Stimulated activated CD4-positive, alpha-beta T cell treated with anti-CD3 and anti-CD28 coated beads, Interleukin-12 subunit alpha, Interleukin-12 subunit beta, amount 100 ng/mL, for 48 hours (primary cell): ENCODE measurements at places on chromosomes 3 and 15.
A peak's percentile ranks its signal among the peaks of the same experiment; 100 is the strongest.

- no peak for DNase-seq
Measured at GRCh38 chr3:196686436-196686835, 25.6 kb downstream of the CEP19 start.

DNA sequence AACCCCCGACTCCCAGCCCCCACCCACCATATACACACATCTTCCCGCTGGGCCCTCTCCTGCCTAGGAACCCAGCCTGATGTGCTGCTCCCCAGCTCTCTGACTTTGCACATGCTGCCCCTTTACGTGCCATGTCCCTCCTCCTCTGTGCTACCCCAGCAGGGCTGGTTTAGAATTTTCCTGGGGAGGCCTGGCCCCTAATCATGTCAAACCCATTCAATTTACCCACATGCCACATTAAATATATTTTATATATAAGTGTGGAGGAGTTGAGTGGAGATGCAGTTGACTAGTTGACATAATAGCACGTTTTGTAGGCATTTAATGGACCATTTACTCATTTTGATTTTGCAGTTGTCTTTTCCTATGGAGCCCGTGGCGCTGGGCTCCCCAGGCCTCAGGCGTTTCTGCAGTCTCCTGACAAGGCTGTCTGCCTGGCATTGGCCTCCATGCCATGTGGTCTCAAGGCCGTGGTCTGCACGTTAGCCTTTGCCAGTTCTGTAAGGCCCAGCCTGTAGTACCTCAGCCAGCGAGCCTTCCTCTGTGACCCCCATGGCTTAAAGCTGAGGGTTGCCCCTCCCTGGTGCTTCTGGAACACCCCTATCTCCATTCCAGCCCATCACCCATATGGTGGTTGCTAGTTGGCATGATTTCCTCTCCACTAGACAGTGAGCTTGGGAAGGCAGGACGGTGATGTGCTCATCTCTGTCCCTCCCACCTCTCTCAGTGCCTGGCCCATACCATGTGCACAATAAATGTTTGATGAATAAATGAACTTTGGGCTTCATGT, 155.8 kb downstream of the TLE3 start:
- DNase-seq, result no peak

DNA sequence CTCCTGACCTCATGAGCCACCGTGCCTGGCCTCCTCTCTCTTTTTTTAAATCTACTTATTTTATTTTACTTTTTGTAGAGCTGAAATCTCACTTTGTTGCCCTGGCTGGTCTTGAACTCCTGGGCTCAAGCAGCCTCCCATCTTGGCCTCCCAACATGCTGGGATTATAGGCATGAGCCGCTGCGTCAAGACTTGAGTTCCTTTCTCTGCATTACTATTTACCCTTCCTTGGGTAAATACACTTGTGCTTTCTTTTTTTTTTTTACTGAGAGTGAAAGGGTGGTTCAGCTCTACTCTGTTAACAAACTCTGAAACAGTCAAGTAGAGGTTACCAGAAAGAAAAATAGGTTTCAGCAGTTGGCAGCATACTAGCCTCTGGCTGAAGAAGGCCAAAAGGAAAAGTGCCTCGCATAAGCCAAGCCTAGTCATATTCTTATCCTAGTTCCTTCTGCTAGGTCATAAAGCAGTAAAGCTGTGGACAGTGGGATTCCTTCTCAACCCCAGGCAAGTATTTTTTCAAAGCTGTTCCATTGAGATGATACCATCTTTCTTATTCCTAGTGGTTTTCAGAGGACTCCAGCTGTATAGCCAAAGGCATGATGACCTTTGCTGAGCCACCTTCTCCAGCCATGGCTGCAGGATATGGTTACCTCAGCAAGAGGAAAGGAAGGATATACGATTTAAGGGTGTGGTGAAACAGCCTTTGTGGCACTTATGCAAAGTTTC, 135.1 kb downstream of the RBPMS2 start:
- DNase-seq, result no peak

GRCh38 chr15:80350941-80351610, 53.1 kb upstream of the ARNT2 start:
- no peak for DNase-seq

- no peak for DNase-seq
Measured at GRCh38 chr3:78993375-78993774, 774.4 kb downstream of the ROBO1 start.

DNA sequence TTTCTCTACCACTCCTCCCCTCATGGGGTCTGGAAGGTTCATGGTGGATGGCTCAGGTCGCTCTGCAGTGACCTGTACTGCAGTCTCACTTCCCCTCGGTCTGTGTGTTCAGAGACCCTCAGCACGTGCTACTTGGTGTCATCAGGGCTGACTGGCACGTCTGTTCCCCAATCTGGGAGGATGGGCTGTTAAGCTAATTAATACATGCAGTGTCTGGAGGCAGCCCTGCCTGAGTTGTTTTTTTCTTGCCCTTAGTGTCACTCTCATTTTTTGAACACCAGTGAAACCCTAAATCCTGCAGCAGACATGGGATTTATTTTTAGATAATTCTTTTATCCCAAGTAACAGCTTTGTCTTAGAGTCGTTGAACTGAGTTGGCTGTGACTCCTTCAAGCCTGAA, 64.6 kb downstream of the ARNT2 start:
- DNase-seq, result no peak

GRCh38 chr15:59473226-59473625, 35.2 kb downstream of the FAM81A start:
- DNase-seq, result no peak

- DNase-seq, result peak; percentile 71
Measured at GRCh38 chr15:69760890-69761568, 308.4 kb downstream of the RPLP1 start.

DNA sequence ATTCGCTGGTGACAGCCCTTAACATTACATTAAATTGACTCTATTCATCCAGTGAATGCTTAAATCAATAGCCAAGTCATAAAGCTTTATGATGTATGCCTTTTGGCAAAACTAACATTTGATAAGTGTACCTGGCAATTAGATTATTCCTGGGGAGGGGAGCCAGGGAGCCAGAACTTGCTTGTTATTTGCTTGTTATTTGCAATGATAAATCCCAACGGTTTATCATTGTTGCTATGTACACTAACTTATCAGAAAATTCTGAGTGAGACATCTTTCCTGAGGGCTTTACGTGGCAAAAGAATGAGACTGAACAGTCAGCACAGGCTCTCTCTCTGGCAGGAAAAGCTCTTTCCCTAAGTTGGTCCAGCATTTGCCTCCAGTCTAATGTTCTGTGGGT, 35.8 kb upstream of the FBN1 start:
- no peak for DNase-seq

DNA sequence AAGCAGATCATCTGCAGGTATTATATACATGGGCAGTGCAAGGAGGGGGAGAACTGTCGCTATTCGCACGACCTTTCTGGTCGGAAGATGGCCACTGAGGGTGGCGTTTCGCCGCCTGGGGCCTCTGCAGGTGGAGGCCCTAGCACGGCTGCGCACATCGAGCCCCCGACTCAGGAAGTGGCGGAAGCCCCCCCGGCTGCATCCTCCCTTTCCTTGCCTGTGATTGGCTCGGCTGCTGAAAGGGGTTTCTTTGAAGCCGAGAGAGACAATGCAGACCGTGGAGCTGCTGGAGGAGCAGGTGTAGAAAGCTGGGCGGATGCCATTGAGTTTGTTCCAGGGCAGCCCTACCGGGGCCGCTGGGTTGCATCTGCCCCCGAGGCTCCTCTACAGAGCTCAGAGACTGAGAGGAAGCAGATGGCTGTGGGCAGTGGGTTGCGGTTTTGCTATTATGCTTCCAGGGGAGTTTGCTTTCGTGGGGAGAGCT, 639 bp downstream of the MKRN3 start:
- no peak for DNase-seq

DNA sequence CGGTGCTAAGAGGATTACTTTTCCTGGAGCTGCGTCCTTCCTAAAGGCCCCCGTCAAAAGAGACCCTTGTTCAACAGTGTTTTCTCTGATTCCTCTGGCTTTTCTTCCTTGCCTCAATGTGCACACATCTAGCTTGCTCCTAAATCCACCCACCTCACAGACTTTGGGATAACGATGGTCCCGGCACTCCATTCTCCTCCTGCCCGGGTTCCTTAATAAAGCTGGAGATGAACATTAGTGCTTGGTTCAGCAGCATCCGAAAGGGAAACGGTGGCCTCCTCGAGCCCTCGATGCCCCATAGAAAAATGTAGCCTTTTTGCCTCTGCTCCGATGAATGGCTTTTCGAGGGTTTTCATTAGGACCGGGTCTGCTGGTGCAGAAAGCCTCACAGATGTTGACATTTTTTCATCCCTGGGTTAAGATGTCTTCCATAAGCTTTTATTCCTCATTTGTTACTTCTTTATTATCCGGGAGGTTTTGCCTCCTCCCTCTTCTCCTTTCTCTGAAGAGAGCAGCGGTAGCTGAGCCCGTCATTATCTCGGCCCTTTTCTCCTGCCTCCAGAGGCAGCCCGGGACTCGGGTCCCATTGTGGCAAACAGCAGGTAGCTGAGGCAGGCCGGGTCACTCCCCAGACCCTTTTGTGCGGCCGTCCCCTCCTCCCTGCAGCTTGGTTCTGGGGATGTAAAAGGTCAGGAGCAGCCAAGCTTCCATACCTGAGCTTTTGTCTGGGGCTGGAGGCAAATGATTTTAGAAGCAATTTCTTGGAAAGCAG, 64.6 kb downstream of the CPN2 start:
- DNase-seq, result no peak

DNA sequence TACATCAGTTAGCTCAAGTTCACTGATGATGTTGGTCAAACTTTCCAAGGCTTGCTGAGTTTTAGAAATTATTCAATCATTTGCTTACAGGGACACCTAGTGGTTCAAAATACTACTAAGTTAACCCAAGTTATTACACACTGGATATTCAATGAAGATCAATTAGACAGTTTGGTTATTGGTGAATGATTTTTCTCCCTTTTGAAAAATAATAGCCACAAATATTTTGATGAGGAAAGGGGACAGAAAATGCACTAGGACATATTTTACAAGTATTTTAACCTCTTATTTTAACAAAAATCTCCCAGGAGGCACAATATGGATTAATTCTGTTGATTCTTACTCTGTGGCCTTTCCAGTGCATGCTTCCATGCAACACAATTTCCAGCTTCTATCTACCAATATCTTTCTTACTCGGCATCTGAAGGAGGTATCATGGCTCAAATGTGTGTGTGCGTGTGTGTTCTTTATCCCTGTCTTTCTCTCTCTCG, 20.1 kb upstream of the GOLGA6L2 start:
- no peak for DNase-seq

DNA sequence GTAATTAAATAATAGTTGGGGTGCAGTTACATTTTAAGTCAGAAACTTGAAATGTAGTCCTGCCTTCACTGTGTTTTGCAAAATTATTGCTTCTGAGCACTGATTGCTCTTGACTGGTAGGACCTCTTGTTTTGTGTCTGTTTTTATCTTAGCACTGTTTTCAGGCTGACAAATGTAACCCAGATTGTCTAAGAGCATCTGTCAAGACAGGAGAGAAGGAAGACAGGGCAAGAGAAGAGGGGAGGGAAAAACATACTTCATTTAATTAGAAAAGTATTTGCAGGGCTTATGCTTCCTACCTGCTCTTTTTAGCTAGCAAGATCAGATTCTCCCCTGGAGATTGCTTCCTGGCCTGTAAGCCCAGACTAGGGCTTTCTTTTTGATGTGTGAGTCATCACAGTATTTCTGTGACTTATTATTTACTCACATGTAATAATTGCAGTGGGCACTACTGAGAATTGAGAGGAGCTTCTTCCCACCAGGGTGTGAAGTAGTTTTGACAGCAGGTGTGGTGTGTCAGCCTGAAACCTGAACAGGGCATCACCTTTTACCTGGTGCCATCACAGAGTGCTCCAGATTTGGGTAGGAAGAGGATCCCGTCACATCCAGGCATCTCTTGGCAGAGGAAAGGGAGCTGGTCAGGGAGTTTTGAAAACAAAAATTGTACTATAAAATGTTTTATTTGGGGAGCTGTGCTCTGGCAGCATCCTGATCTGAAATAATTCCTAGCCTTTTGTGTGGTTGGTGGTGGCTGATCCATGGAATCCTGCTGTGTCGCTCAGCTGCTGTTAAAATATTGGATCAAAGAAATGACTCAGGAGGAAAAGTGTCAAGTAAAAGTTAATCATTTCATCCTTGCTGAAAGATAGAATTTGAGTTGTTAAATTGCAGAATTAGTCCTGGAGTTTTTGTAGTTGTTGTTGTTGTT, 98.2 kb downstream of the TMEM108 start:
- no peak for DNase-seq

DNA sequence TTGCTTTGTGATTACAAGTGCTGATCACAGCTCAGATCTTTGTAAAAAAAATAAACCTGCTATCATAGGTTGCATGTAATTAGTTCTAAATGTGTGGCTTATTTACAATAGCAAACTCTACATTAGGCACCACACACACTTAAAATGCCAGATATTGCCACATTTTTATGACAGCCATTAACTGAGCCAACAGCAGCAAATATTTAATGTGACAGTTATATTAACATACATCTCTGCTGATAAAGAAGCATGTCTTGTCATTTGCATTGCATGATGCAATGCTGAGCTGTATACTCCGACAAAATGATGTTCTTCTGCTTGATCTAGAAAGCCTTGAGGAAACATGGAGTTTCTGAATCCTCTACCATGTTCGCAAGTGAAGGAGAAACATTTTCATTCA, 273.6 kb upstream of the VEPH1 start:
- DNase-seq, result no peak

GRCh38 chr15:60633426-60633968, 154.6 kb upstream of the ICE2 start:
- DNase-seq, result no peak

- no peak for DNase-seq
Measured at GRCh38 chr15:79051029-79051428, 39.6 kb downstream of the RASGRF1 start.

GRCh38 chr3:194129581-194130133, 6.3 kb upstream of the HES1 start:
- no peak for DNase-seq

DNA sequence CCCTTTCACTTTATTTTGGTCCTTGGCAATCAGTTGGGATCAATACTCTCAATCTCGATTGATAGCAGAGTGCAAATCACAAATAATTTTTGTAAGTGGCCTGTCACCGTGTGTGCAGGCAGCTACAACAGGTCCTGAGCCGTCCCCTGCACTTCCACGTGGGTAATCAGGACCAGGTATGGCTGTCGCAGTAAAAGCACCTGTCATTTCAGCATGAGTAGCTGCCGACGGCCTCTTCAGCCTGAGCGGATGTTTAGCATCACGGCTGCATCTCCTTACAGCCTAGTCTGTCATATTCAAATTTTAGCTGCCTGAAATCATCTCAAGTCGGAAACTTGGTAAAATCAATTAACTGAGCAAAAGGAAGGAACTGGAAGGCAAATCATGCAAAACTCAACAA, 53.0 kb upstream of the FOXP1 start:
- DNase-seq, result no peak
